ENCODE measurements at places on chromosomes 3 and 15.

GRCh38 chr3:5002871-5003247 is 23.6 kb downstream of the BHLHE40 start:
- no peak for DNase-seq

GRCh38 chr3:28244491-28244890 is 3.1 kb downstream of the CMC1 start:
- DNase-seq: no peak

- no peak for DNase-seq
Measured at GRCh38 chr3:45943207-45943846, at the start of gene CXCR6. CXCR6 (plus strand) TSS chr3:45943464; CDS start chr3:45946482, 3,018 bp downstream.

DNA sequence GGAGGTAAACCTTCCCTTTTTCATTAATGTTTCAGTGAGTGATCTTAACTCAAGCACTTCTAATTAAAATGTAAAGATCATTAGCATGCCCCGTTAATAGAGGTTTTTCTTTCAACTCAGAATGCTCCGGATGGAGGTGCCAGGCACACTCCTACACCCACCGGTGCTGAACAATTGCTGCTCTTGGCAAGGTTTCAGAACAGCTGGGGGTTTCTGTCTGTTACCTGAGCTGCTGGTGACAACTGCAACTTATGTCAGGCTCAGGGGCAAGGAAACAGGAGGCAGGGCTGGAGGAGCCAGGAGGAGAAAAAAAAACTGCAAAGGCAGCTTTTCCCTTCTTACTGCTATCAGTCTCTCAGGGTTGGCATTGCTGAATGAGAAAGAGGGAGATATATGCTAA is 250.1 kb downstream of the DIPK2A start:
- no peak for DNase-seq

GRCh38 chr3:171257251-171258203 is 202.7 kb downstream of the TNIK start:
- no peak for DNase-seq

DNA sequence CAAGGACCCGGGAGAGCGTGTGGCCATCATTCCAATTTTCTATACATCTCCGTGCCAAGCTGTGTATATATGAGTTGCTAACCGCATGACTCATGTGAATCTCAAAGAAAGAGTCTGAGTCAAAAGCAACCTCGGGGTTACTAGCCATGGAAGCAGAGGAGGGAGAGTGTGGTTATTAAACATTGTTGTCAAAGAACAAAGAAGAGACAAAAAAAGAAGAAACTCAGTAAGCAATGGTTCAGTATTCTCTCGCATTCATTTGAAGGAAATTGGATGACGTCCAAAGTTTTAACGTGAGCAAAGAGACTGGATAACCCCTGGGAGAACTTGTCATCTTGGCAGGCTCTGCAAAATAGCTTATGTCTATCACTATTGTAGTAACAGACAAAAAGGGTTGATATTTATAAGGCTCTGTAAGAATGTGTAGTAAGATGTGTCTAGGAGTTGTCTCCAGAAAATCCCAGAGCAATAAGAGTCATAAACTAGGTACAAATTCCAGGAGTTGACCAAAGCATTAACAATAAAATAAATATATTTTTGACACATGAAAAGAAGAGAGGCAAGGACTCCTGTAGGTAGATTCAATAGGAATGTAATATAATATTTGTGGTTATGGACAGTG is 52.8 kb upstream of the GRM7 start:
- no peak for DNase-seq

DNA sequence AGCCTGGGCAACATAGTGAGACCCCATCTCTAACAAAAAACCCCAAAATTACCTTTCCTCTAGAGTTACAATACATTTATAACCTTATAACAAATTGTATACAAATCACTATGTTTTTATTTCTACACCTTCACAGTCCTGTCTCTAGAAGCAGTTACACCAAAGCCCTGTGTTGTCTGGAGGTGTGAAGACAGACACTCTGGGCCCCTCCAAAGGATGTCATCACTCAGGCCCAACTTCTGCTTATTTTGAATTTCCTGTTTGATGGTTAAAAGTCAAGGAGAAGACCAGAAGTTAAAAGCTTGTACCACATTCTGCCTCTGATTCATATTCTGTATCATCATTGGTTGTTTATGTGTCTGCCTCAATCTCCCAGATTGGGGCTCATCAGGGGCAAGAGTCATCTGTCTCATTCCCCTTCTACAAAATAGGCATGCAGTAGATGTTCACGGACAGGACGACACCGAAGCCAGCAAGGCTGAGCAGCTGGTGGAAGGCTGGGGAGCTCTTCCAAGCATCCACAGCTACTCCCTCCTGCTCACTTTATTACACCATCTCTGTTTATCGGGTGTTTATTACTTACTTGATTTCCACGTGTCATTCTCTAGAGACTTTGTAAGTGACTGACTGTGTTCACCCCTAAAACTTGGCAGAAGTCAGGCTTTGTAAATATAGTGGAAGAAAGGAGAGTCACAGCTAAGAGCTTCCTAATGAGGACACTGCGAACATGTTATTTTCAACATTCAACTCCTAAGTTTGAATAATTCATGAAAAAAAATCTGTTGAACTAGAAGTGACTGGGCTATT is 136.8 kb upstream of the ANKRD28 start:
- no peak for DNase-seq

GRCh38 chr3:24017305-24017704 is 72.2 kb downstream of the NR1D2 start:
- no peak for DNase-seq

DNA sequence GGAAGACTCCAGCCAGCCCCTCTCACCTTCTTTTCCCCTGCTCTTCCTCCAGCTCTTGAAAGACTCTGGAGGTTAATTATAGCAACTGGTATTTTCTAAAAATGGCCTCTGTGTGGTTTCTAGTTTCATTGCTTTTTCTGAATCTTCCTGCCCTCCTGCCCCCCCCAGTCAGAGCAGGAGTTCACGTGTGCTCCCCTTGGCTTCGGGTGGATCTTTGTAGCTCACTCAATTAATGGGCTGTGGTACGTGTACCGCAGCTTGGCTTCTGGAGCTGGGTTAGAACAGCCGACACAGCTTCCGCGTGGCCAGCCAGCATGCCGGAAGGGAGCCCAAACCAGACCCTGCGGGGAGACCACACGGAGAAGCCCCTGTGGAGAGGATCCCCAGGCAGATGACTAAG is 31.5 kb downstream of the TM2D3 start:
- DNase-seq: no peak

DNA sequence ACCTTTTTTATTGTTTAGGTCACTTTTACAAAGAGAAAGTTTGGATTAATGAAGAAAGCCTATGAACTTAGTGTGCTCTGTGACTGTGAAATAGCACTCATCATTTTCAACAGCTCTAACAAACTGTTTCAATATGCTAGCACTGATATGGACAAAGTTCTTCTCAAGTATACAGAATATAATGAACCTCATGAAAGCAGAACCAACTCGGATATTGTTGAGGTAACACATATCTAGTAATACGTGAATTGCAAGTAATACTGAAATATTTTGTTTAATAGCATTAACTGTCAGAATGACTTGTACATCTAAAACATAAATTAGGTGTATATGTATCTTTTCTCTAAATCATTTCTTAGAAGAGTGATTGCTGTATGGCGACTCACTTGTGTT is 79.8 kb downstream of the MEF2A start:
- DNase-seq: no peak

GRCh38 chr3:114709102-114709501 is 415.3 kb downstream of the TIGIT start:
- no peak for DNase-seq

DNA sequence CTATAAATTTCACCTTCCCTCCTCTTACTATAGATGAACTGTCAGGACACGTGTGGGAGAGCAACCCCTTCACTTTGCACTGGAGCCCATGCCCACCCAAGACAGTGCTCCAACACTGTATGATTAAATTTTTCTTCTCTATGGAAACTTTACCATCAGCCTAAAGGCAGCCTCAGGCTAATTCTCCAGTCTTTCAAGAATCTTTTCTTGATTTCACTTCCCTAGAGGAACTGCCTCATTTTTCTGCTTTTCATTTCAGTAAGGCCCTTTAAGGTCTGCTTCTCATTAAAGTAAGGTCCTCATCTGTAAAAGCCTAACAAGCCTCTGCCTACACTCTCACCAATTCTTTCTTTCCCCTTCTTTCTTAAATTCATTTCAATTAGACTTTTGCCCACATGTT is 137.3 kb downstream of the KCNMB2 start:
- no peak for DNase-seq

DNA sequence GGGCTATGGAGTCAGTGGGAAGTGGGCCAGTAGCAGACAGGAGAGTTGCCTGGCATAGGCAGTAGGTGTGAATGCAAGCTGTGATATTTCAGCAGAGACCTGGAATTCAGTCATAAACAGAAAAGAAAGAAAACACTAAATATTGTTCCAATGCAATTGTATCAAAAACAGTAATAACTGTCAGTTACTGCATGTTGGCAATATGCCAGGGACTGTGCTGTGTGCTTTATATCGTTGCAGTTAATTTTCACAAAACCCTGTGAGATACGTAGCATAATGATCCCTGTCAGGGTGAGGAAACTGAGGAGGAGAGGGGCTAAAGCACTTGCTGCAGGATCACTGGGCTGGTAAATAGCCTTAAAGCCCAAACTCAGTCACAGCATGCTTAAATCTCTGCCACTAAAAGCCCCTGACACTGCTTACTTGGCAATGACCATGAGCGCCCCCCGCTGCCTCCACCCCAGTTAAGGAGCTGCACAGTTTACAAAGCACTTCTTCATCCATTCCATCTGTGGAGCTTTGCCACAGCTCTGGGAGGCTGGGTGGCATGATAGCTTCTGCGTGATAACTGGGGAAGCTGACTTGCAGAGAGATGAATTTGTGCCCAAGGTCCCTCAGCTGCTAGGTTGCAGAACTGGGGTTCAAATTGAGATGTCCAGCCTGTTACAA is 3.9 kb downstream of the SLC6A1 start:
- no peak for DNase-seq

DNA sequence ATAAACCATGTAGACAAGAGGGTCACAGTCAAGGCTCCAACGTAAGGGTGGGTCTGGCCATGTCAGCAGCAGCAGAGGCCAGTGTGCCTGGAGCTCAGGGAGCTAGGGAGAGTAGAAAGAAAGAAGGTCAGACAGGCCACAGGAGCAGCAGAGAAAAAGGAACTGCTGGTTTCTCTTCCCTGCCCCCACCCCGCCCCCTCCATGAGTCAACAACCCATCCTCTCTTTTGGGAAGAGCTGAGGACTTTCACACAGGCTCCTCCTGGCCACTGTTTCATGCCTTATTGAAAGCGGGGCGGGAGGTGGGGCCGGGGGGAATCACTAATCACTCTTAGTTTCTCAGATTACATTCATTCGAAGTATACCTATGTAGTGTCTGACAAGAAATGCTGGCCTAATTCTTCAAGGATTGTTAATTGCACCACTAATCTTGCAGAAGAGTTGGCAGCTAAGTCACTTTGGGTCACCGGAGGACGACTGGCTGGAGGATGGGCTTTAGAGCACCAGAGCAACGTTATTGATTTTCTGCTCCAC is 9.1 kb upstream of the SCG3 start:
- no peak for DNase-seq

DNA sequence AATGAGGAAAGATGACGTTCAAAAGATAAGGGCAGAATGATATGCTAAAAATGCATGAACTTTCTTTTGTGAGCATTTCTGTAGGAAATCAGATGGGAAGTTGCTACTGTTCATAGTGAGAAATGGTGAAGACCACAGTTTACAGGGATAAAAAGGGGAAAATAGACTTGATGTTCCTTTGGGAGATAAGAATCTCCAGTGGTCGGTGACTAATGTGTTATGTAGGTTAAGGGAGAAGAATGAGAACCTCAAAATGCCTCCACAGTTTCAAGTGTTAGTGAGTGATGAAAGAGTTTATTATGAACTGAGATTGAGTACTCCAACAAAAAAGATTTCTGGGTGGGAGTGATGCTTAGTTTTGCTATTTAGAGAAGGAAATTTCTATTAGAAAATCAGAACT is 247.2 kb downstream of the LSAMP start:
- DNase-seq: no peak

DNA sequence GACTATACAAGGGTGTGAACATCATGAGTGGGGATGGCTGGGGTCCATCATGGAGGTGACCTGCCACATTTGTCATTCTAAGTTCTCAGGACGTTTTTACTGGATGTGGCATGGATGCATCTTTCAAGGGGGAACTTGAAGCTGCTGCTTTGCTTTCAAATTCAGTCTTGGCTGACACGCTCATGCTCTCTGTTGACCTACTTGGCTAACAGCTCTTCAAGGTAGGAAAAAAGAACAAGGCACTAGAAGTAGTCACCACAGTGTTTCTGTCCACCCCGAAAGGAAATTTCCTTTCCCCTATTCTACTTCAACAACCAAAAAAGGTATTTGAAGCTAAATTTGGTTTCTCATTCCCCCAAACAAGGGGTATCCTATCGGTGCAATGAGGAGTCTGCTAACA is 15.0 kb downstream of the STIMATE start:
- DNase-seq: no peak

- DNase-seq: no peak
Measured at GRCh38 chr15:63466378-63467192, 37.8 kb upstream of the USP3 start.

- DNase-seq: no peak
Measured at GRCh38 chr3:139935866-139936817, 1.2 kb downstream of the CLSTN2 start.

- no peak for DNase-seq
Measured at GRCh38 chr15:42710662-42711061, 26.3 kb downstream of the CDAN1 start.

DNA sequence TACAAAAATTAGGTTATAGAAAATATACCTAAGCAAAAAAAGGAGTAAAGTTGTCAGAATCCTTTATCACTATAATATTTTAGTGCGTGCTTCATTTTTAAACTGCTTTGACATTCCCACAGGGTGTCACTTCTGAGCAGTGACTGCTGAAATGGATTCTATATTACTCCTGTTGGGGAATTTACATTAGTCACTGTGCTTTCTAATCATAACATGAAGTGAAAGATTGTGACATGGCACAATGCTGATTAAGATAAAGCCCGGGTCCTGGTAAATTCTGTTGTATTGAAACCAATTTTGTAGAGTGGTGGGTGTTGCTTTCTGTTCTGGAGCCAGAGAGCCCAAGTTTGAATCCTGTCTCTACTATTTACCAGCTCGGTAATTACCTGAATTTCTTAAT is 36.4 kb upstream of the EHHADH start:
- DNase-seq: no peak

- no peak for DNase-seq
Measured at GRCh38 chr15:56532721-56533460, 68.0 kb upstream of the MNS1 start.

- no peak for DNase-seq
Measured at GRCh38 chr3:150239766-150240165, 168.3 kb upstream of the TSC22D2 start.

- no peak for DNase-seq
Measured at GRCh38 chr3:157351981-157352380, 84.7 kb upstream of the PTX3 start.

DNA sequence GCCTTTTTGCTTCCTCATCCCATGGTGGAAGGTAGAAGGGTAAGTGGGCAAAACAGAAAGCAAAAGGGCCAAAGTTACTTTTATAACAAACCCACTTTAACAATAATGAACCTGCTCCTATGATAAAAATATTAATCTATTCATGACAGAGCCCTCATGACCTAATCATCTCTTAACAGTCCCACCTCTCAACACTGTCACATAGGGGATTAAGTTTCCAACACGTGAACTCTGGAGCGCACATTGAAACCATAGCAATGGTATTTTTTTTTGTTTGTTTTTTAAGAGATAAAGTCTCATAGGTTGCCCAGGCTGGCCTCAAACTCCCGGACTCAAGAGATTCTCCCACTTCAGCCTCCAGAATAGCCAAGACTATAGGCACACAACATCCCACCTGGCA is 30.7 kb downstream of the KATNBL1 start:
- no peak for DNase-seq
